ENCODE measurements at places on chromosomes 5 and 9.

- DNase-seq, result no peak
Observed at GRCh38 chr5:142322747-142323479, 1.9 kb downstream of the SPRY4 start.

DNA sequence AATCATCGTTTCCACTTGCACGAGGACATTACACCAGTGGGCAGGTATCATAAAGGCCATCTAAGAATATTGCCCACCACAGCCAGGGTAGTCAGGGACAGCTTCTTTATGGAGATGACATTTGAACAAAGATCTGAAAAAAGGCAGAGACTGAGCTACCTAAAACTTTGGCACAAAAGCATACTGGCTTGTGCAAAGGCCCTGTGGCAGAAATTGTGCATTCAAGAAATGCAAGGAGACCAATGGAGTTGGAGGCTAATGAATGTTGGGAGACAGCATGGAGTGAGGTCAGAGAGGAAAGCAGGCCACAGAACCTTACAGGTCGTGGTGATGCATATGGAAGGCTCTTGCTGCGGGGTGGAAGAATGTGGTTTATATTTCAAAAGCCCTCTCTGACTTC, 578.5 kb downstream of the BNC2 start:
- DNase-seq, result no peak

DNA sequence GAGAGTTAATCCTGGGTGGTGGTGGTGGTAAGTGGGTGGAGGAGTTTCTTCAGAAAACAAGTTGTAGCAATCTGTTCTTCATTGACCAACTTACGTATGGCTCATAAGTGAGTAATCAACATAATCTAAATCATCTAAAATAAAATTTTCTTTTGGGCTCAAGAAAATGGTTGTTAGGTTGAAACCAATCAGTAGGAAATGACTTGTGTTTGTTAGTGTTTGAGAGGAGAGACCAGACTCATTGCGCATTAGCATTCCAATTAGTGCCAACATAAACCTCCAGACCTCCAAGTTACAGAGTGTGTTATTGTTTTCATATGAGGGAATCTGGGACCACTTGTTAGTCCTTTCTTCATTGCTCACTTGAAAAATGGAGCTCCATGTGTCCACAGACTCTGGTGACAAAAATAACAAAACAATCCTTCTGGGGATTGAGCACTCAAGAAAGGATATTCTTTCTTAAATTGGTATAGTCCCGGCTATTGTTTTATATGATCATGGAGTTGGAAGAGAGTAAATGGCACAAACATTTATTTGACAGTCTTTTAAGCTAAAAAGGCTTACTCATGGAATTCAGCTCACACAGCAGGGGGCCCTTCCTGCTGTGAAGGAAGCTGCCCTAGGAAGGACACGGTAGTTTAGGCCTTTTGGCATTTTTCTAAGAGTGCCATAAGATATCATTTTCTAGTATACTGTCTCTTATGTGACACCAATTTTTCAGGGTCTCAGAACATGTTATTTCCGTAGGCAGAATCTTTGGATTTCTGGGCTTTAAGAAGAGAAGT, 441.1 kb downstream of the EBF1 start:
- DNase-seq, result no peak

DNA sequence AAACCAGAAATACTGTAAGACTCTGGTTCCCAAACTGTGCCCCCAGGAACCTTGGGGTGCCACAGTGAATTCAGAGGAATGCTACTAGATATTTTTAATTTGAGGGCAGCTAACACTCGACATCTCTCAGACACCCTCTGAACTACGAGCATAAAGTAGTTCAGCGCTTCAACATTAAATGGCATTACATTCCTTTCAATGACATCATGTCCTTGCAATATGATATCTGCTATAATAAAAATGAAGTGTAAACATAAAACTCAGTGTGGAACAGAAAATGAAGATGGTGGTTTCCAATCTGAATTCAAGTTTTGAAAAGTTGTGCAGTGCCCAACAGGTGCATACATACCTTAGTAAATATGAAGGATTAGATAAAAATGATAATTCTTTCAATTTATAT, 116.1 kb downstream of the LPAR1 start:
- no peak for DNase-seq

GRCh38 chr9:121858788-121859187, 207.4 kb downstream of the DAB2IP start:
- DNase-seq, result no peak

DNA sequence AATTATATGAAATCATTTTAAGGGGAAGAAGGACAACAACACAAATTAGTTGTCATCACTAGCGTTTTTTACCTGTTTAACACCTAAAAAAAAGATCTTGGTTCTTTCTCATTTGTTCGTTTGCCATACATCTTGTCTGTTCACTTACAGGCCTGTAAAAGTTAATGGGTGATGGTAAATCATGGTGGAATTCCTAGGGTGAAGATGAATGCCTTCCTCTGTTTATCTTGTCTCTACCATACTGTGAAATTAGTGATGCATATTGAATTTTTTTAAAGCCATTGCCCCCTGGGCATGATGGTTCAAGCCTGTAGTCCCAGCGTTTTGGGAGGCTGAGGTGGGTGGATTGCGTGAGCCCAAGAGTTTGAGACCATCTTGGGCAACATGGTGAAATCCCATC, 46.6 kb downstream of the LRRTM2 start:
- no peak for DNase-seq

DNA sequence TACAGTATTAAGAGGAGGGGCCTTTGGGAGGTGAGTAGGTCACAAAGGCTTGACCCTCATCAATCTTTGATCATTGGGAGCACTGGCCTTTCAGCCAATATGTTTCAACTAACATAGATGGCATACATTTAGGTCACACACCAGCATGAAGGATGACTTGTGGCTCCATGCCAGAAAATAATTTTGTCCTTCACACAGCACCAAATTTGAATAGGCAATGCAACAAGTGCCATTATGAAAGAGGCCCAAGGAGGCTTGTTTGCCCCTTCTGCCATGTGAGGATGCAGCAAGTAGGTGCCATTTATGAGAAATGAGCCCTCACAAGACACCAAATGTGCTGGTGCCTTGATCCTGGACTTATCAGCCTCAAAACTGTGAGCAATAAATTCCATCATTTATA, 81.1 kb downstream of the JAKMIP2 start:
- no peak for DNase-seq
